ENCODE measurements at places on chromosomes 4 and X. TPM values are rescaled to one million over a fixed set of nuclear protein-coding genes. Genes with fewer than 3 reads are reported as not detected.
A peak's percentile ranks its signal among the peaks of the same experiment; 100 is the strongest.

CENPVL2 gene
- not detected for total RNA-seq

GRCh38 chrX:95907081-95907480, 777.6 kb upstream of the DIAPH2 start:
- DNase-seq = no peak

ARMCX5 gene
- 8.1 TPM for total RNA-seq

DNA sequence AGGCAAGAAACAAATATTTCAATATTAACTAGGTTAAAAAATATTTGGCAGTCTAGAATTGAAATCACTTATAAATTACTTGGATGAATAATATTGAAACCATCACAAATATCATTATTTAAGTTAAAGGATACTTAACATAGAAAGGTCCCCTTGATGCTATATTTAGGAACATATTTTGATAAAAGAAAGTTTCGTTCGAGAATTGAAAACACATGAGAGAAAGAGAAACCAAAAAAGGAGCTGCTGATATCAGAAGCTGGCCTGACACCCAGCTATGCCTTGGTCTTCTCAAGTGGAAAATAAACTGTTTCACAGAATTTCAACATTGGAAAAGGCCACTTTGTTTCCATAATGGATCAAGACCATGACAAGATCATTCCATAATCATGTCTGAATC, 762.4 kb downstream of the DMD start:
- no peak for DNase-seq

GRCh38 chr4:141301216-141301615, 80.5 kb downstream of the ZNF330 start:
- no peak for DNase-seq

DNA sequence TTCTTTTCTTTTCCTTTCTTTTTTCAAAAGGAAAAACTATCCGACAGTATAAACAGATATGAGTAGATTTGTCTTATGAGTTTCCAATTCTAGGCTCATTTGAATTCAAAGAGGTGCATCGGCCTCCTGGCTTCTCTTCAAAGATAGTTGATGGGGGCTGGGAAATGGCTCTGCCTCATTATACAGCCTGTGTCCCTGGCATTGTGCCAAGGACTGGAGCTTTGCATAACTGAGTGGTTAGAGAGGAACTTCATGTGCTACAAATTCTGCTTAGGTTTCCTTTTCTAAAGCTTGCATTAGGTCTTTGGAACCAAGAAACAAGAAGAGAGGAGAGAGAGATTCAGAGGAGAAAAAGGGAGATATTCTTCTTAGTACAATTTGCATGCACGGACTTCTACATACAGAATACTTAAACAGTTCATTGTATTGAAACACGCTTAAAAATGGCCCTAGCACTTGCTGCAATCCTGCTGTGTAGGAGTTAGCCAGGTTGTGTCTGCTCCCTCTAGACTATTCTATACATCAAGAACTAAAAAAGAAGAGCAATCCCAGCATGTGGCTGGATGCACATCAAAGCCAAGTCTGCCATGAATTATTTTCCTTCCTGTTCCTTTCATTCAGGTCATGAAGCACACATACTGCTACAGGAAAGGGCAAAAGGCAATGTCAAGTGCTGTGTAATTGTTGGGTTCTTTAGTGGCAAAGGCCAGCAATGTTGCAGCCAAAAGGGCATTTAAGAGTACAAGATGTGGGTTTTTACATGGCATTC, 70.9 kb downstream of the INTS12 start:
- DNase-seq = no peak

DNA sequence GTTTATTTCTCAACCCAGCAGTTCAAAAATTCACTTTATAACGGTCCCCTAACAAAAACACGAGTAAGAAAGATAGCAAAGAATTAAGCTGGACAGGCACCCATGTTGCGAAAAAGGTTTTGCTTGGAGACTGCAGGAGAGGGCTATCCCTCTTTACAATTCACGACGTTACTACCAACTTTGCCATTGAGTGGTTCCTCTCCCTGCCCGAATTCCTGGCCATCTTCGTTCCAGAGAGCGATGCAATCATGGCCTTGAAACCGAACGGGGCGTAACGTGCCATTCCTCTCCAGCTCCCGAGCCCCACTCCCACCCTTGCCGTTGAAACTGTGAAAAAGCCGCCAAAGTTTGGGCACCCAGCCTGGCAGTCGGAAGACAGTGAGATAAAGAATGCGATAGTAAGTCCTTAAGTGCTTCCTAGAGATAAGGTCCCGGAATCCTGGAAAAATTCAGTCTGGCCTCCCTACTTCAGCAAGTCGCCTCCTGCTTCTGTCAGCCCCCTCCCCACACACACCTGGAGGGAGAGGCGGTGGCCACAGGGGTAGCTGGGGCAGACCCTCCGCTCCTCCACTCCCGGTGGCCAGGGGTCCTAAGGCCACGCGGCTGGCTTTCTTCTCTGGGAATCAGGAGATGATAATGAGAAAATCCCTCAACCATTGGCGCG, 65.2 kb downstream of the FBXO8 start:
- no peak for DNase-seq

DNA sequence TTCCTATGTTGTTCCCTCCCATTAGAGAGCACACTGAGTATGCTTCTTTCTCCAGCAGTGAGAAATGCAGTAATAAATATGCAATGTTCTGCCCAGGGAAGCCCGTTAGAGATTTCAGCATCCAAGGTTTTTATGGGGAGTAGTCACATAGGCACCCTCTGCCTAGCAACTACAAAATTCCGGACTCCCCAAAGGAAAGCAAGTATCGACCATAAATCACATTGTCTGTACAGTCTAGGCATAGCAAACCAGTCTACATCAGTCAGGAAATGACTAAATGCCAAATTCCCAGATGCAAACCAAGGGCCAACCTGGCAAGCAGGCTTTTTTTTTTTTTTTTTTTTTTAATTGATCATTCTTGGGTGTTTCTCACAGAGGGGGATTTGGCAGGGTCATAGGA, 34.8 kb downstream of the GPR101 start:
- DNase-seq = no peak

GRCh38 chr4:8338351-8338961, 68.9 kb downstream of the HTRA3 start:
- DNase-seq = no peak

ADGRG4 gene
- total RNA-seq = not detected

MAML3 gene
- 0.70 TPM for total RNA-seq

APOO gene
- total RNA-seq = 20.6 TPM

- DNase-seq = no peak
Measured at GRCh38 chr4:121720109-121720508, 23.3 kb upstream of the ANXA5 start.

ALAS2 gene
- total RNA-seq = not detected

WDR17 gene
- total RNA-seq = 2.5 TPM

FRG1 gene
- 49.7 TPM for total RNA-seq

- DNase-seq = no peak
Measured at GRCh38 chr4:20356565-20356964, 104.9 kb downstream of the SLIT2 start.

DNA sequence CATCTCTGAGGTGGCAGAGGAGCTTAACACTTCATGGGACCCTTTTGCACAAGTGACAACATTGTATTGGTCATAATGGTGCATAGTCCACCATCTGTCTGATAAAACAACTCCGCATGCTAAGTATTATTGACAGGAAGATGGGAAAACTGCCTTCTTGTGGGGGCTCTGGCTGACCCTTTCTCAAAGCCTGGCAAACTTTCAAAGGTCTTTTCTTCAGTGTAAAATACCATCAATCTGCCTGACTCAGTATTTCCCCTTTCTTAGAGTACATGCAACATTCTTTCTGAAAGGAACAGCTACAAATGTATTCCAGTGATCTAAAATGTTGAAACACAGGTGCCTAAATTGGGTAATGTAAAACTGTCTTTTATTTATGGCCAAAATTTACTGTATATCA, 89.1 kb downstream of the NAA11 start:
- no peak for DNase-seq

CCNQ gene
- 13.0 TPM for total RNA-seq

DNA sequence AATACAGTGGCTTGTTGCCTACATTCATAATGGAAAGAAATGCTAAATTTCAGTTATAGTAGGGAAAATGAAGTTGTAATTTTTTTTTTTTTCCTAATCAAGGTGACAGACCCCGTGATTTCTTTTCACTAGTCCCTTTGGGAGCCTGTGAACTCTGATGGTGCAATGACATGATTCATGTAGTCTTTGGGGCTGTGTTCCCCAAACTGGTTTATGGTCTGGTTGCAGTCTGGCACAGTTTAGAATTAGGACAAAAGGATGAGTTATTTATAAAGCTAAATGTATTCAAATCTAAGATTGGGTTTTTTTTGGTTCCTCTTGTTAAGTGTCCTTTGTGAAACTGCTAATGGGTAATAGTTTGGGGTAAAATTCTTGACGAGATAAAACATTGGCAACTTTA, 66.0 kb downstream of the REPS2 start:
- DNase-seq = no peak

DNA sequence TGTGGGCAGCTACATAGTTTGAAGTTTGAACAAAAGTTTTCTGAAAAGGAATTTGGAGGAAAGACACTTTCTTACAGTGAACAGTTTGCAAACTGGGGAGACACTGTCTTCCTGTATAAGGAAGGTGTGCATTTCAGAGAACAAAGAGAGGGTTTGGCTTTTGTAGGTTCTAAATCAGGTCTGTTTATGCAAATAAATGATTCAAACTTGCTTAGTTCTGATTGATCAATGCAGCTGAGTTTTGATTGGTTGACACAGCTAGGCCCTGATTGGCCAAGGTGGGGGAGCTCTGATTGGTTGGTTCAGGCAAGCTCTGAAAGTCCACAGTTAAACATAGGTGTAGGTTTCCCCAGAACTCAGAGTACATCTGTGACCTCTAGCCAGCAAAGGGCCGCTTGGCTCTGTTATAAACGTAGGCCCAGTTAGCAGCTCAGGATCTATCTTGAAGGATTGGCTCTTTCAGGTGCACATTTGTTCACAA, 63.0 kb upstream of the ENPP6 start:
- peak; percentile 22 for DNase-seq

XAGE1B gene
- total RNA-seq = not detected

SH3RF1 gene
- total RNA-seq = 0.43 TPM

GRCh38 chr4:100302061-100303026, 112.1 kb upstream of the DDIT4L start:
- no peak for DNase-seq

GRCh38 chr4:11813951-11814446, 385.3 kb upstream of the HS3ST1 start:
- DNase-seq = no peak

SOX3 gene
- not detected for total RNA-seq

GRCh38 chr4:6747294-6748051, 31.5 kb downstream of the BLOC1S4 start:
- no peak for DNase-seq

SLC25A6 gene
- 382 TPM for total RNA-seq

- no peak for DNase-seq
Measured at GRCh38 chr4:44147571-44148075, 301.0 kb downstream of the KCTD8 start.

RAB40A gene
- total RNA-seq = 0.68 TPM

DNA sequence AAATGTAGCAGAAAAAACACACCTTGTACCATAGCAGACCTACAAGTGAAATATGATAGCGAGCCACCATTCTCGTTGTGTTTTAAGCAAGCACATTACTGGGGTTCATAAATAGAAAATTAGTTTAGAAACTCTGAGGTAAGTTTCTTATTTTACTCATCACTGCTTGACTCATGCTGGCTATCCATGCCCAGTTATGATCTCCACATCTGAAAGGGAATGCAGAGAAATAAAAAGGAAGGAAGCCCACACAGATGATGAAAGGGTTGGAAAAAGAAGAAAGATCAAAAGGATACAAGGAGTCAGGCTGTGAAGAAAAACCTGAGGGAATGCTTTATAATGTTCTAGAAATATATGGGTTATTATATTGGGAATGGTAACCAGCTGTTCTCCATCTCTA, 54.5 kb downstream of the CAMK2D start:
- DNase-seq = no peak
